ENCODE measurements at places on chromosomes 7 and 10.

DNA sequence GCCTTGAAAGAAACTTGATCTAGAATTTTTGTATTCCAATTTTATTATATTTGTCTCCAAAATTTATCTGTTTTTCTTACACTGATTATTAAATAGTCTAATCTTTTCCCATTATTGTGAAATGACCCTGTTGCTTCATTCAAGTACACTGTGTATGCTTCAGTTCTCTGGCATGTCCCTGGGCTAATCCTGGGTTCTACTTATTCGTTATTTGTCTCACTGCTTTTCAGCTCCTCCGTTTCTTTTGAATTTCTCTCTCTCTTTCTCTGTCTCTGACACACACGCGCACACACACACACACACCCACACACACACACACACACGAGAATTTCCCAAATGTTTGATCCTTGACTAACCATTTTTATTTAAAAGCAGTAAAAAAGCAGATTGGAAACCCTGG lies 768.6 kb downstream of the NRG3 start:
- no peak overlapping the region for H3K4me3 ChIP-seq
- no peaks in the 10 kb centered on the region for H3K36me3 ChIP-seq
- H3K27me3 ChIP-seq, result no peaks in the 10 kb centered on the region
- DNase-seq, result no peak
- no peak overlapping the region for H3K27ac ChIP-seq
- H3K4me1 ChIP-seq, result no peaks in the 10 kb centered on the region

GRCh38 chr7:24730018-24730369 lies 27.3 kb downstream of the GSDME start:
- peaks cover 4% of the 10 kb centered on the region for H3K27me3 ChIP-seq
- H3K36me3 ChIP-seq, result no peaks in the 10 kb centered on the region
- DNase-seq, result no peak
- no peak overlapping the region for H3K27ac ChIP-seq
- H3K4me3 ChIP-seq, result no peak overlapping the region

DNA sequence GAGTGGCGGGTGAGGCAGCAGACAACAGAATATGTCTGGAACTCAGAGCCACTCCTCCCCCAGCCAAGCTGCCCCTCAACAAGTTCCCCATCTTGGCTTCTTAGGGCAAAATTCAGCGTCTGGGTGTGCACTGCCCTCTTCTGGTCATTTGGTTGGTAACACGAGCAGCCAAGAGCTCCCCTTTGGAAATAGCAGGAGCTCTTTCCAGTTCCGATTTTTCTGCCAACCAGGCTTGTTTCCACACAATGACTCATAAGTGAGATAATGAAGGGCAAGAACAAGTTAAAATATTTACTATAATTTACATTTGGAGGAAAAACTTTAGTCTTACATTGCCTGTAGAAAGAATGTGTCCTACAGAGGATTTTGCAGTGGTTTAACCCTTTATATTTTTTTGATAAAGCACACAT lies 70.5 kb downstream of the ADCYAP1R1 start:
- no peaks in the 10 kb centered on the region for H3K36me3 ChIP-seq
- H3K27ac ChIP-seq, result no peak overlapping the region
- no peaks in the 10 kb centered on the region for H3K4me1 ChIP-seq
- H3K4me3 ChIP-seq, result no peak overlapping the region
- DNase-seq, result no peak
- H3K27me3 ChIP-seq, result peaks cover 3% of the 10 kb centered on the region

DNA sequence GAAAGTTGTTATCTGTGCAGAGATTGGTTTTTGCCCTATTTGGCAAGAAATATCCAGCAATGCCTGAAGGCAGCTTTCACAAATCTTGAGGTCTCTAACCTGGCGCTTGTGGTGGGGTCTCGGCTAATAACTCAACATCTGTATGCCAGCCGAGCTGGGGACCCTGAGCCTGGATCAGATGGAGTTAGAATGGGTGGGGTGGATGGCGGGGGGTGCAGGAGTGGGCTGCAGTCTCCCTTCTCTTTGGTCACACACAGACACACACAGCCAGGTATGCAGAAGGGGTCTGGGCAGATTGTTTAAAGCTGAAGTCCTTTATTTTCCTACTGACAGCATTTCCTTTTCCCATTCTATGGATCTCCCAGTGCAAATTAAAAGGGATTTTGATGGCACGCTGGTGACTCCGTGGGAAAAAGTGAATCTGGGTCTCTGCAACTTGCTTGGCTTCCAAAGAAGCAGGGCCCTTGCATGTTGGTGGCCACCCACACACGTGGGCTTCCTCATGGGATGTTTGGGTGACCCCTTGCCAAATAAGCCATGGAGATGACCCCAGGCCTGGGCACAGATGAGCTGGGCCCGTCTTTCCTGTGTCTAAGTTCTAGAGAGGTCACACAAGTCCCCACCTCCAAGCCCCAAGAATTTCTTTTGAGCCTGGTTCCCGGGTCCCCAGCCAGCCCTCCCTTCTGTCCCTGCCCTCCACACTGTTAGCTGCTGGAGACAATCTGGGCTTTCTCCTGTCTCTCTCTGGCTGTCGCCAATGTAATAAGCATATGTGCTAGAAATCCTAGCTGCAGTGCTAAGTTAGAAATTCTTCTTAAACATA lies 39.9 kb upstream of the EMX2 start:
- no peaks in the 10 kb centered on the region for H3K27me3 ChIP-seq
- H3K36me3 ChIP-seq, result no peaks in the 10 kb centered on the region
- no peak overlapping the region for H3K4me3 ChIP-seq
- no peaks in the 10 kb centered on the region for H3K4me1 ChIP-seq
- no peak for DNase-seq

- H3K4me1 ChIP-seq, result peaks cover 5% of the 10 kb centered on the region
- H3K27me3 ChIP-seq, result peaks cover 6% of the 10 kb centered on the region
- peaks cover 14% of the 10 kb centered on the region for H3K36me3 ChIP-seq
- H3K27ac ChIP-seq, result no peak overlapping the region
- DNase-seq, result no peak
- no peak overlapping the region for H3K4me3 ChIP-seq
These were observed 6.2 kb upstream of the CH25H start for GRCh38 chr10:89213191-89213808.

DNA sequence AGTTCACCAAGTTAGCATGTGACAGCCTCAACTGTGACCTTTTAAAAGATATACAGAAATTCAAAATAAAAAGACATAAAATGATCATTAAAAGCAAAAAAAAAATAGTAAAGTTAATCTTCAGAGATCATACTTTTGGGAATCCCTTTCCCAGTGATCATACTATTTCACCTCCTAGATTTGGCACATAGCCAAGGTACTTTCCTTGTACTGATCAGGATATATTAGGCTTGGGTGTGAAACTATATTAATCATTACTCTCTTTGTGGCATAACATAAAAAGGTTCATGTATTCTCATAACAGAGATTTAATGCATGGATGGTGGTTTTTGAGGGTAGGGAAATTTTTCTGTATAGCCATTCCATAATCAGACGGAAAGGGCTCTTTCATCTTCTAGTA lies 109.6 kb upstream of the ZWINT start:
- no peaks in the 10 kb centered on the region for H3K36me3 ChIP-seq
- no peak overlapping the region for H3K4me3 ChIP-seq
- no peak for DNase-seq
- no peaks in the 10 kb centered on the region for H3K4me1 ChIP-seq
- H3K27me3 ChIP-seq, result no peaks in the 10 kb centered on the region

DNA sequence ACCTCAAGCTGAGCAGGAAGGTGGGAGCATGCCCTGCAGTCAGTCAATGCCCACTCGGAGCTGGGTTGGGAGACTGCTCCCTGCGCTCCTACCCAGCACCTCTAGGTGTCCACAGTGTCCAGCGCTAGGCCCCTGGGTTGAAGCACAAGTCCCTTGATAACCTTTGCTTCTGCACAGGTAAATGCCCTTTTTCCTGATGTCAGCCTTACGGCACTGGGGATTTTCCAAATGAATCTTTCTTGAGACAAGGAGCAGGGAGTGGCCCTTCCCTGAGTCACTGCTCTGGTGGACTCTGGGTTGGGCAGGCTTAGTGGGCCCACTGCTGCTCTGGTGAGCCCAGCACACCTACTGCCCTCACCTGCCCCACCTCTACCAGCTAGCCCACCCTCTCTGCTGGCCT lies 61.9 kb upstream of the OPN4 start:
- H3K27ac ChIP-seq, result no peak overlapping the region
- DNase-seq, result no peak
- H3K36me3 ChIP-seq, result no peaks in the 10 kb centered on the region
- H3K4me3 ChIP-seq, result no peak overlapping the region

DNA sequence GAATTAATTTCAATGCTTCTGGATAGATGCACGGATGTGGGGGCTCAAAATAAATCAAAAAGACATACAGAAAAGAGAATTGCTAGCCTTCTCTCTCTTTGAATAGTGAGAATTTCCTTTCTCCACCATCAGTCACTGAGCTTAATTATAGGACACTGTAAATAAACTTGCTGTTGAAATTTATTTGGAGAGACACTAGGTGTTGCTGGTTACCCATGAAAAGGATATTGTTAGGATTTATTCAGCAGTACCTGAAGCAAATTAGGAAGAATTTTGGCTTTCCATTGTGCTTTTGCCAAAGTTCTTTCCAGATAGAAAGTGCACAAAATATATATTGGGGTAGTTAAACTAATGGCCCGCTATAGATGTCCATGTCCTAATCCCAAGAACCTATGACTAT lies 27.6 kb downstream of the GCC1 start:
- no peak for DNase-seq
- H3K4me1 ChIP-seq, result no peaks in the 10 kb centered on the region
- no peaks in the 10 kb centered on the region for H3K27me3 ChIP-seq
- H3K36me3 ChIP-seq, result no peaks in the 10 kb centered on the region
- H3K27ac ChIP-seq, result no peak overlapping the region
- no peak overlapping the region for H3K4me3 ChIP-seq

- H3K4me3 ChIP-seq, result no peak overlapping the region
- DNase-seq, result no peak
- no peak overlapping the region for H3K27ac ChIP-seq
- no peaks in the 10 kb centered on the region for H3K27me3 ChIP-seq
These were observed 130.1 kb downstream of the TNS3 start for GRCh38 chr7:47451851-47452205.

DNA sequence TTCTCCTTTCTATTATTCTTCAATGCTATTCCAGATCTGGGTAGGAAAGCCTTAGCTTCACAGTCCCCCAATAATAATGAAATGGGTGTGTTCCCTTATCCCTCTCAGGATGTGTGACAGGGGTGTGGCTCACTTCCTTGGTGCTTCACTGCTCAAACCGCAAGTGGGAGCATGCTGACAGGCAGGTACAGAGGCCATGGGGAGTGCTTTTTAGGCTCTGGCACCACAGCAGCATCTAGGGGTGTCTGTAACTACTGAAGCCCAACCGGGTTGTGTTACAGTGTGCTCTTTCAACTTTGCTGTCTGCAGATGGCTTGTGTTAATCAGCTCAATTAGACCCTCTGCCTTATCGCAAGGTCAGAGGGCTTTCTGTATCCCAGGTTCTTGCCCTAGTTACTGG lies 79.4 kb upstream of the CYP2C9 start:
- no peak overlapping the region for H3K27ac ChIP-seq
- no peaks in the 10 kb centered on the region for H3K27me3 ChIP-seq
- no peaks in the 10 kb centered on the region for H3K4me1 ChIP-seq
- H3K36me3 ChIP-seq, result no peaks in the 10 kb centered on the region
- no peak overlapping the region for H3K4me3 ChIP-seq

GRCh38 chr10:30499816-30500215 lies 65.8 kb downstream of the MAP3K8 start:
- H3K27me3 ChIP-seq, result no peaks in the 10 kb centered on the region
- no peak overlapping the region for H3K4me3 ChIP-seq
- H3K36me3 ChIP-seq, result no peaks in the 10 kb centered on the region
- no peak for DNase-seq

DNA sequence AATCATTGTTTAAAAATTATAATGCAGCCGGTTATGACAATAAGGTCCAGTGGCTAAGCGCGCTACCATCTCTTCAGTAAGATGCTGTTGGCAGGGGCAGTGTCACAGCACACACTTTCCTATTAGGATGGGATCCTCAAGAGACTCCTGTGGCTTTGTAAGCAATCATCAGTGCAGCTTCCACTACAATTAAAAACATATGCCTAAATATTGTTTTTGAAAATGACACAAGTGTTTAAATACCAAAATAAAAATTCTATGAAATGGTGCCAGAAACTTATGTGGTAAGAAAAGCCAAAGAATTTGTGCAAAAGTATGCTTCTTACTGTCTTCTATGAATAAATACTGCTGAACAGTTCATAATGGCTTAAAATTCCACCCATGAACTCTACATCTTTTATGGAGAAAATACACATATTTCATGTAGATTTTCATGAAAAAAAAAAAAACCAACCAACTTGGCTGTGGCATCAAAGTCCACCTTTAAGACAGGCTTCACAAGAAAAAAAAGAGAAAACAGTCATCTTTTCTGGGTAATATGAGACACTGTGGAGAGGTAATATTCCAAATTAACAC lies 132.8 kb downstream of the SEMA3C start:
- DNase-seq, result no peak
- H3K27ac ChIP-seq, result no peak overlapping the region
- no peaks in the 10 kb centered on the region for H3K27me3 ChIP-seq
